ENCODE measurements at places on chromosomes 12 and 14.

GRCh38 chr14:92513204-92513965 is at the start of gene RIN3:
TSS of gene RIN3 (plus strand) at chr14:92513781. CDS start at chr14:92513933, 152 bp downstream.
- no peak for DNase-seq

GRCh38 chr14:68513137-68513536 is 279.7 kb downstream of the ZFP36L1 start:
- no peak for DNase-seq

DNA sequence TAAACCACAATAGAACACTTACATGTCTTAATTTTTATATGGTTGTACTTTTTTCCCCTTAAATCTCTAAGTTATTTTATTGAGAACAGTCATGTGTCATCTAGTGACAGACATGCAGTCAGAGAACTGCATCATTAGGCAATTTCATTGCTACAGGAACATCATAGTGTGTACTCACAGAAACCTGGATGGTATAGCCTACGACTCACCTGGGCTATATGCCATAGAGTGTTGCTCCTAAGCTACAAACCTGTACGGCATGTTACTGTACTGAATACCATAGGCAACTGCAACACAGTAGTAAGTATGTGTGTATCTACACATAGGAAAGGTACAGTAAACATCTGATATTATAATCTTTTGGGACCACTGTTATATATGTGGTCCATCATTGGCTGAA is 557.6 kb downstream of the PRKD1 start:
- DNase-seq: no peak

GRCh38 chr12:13472690-13473089 is 276.2 kb downstream of the EMP1 start:
- DNase-seq: no peak

GRCh38 chr14:54722791-54723432 is 156.0 kb downstream of the SAMD4A start:
- DNase-seq: no peak

DNA sequence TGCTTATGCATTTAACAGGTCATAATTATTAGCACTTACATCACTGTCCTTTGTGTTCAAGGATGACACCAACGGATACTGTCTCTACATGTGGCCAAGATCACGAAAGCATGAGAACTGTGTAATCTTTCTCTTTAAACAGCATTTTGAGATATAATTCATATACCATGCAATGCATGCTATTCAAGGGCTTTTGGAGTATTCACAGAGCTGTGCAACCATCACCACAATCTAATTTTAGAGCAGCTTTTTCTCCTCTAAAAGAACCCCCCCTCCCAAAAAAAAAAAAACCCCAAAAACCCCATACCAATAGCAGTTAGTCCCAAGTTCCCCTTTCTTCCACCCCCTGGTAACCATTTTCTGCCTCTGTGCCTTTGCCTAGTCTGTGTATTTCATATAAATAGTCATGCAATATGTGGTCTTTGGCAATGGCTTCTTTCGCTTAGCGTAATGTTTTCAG is 60.6 kb downstream of the SPRING1 start:
- DNase-seq: no peak

DNA sequence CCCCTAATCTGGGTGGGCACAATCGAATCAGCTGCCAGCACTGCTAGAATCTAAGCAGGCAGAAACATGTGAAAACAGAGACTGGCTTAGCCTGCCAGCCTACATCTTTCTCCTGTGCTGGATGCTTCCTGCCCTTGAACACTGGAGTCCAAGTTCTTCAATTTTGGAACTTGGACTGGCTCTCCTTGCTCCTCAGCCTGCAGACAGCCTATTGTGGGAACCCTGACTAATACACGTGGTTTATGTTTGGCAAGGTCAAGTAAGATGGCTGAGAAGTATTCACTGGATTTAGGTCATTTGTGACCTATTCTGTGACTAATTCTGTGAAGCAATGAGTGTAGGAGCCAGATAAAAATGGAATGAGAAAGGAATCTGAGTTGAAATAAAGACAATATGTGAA is 11.0 kb downstream of the GPR135 start:
- no peak for DNase-seq

DNA sequence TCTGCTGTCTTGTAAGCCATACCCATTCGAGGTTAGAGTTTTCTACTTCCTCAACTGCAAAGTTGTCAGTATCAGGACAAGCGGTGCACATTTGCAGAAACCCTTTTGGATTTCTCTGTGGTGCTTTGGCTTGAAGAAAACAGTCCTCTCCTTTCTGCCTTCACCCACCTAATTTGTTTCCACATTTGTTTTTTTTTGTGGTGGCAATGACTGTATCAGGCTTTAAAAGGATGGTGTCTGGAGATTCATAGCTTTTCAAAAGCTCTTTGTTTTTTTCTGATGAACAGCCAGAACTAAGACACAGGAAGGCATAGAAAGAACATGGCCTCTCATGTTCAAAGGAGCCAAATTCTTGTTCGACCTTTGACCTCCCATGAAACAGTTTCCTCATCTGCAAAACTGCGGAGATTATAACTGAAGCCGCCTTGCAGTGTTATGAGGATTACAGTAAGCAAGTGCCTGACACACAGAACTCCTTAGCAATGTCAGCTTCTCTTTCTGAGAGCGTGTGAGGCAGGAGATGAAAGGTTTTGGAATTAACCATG is 270.6 kb upstream of the TBX3 start:
- DNase-seq: no peak

DNA sequence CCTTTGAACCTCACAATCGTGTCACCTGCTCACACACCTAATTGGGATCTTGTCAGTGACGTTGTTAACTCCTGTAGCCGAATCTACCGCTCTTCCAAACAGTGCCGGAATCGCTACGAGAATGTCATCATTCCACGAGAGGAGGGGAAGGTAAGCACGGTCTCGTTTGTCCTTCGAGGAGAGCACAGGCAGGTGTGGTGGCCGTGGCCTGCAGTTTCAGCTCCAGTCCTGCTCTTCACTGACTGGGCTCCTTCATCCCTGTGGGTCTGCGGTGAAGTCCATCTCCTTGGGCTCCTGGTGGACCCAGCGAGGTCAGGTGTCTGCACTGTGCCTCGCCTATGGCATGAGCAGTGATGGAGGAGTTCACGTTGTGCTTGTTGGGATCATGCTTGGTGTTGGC is 96.0 kb downstream of the EP400 start:
- no peak for DNase-seq

GRCh38 chr12:80513211-80513610 is 69.2 kb downstream of the PTPRQ start:
- DNase-seq: no peak

- DNase-seq: no peak
Measured at GRCh38 chr12:68447797-68448260, 115.7 kb upstream of the MDM1 start.

- no peak for DNase-seq
Measured at GRCh38 chr14:93201155-93201704, 5.6 kb downstream of the GON7 start.

DNA sequence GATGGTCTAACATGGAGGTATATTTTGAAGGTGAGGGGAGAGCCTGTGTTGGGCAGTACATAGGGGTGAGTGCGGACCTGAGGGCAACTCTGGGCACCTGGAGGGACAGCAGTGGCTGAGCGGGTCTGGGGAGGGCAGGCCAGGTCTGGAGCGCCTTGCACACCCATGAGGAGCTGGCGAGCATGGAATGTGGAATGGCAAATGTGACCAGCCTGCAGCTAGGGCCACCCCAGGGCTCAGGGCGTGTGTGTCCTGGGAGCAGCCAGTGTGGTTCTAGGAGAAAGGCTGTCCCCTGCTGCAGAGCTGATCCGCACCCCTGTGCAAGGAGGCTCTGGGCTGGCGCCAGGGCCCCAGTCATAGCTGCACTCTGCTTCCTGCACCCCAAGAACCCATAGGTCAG is 24.5 kb downstream of the BCL7A start:
- DNase-seq: no peak

DNA sequence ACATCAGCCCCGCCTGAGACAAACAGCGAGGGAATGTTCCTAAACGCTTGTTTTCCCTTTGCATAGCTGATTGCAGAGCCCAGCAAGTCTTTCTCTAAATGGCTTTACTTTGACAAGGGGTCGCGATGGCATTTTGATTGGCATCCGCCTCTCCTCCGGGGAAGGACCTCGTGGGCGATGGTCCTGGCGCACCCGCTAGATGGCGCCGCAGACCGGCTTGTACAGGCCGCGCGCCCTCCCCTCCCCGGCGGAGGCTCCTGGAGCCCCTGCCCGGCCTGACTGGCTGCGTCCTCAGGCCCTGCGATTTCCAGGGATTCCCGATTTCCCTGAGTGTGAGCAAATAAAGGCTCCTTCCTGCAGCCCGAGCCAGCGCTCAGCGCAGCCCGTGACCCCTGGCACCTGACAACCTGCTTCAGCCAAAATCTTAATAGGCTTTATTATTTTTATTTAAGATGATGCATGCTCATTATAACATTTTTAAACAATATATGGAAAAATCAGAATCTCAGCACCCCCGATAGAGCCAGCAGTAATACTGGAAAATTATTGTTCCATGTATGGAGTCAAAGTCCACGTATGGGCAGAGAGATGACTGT is 468.3 kb downstream of the AACS start:
- DNase-seq: peak; percentile 7

GRCh38 chr12:117587631-117588287 is 226.3 kb upstream of the NOS1 start:
- peak; percentile 3 for DNase-seq

GRCh38 chr14:59244581-59244980 is 56.1 kb downstream of the DAAM1 start:
- peak; percentile 51 for DNase-seq

- no peak for DNase-seq
Measured at GRCh38 chr12:47838286-47838931, 18.7 kb upstream of the HDAC7 start.

- DNase-seq: no peak
Measured at GRCh38 chr12:45959728-45960127, 30.6 kb downstream of the SCAF11 start.

DNA sequence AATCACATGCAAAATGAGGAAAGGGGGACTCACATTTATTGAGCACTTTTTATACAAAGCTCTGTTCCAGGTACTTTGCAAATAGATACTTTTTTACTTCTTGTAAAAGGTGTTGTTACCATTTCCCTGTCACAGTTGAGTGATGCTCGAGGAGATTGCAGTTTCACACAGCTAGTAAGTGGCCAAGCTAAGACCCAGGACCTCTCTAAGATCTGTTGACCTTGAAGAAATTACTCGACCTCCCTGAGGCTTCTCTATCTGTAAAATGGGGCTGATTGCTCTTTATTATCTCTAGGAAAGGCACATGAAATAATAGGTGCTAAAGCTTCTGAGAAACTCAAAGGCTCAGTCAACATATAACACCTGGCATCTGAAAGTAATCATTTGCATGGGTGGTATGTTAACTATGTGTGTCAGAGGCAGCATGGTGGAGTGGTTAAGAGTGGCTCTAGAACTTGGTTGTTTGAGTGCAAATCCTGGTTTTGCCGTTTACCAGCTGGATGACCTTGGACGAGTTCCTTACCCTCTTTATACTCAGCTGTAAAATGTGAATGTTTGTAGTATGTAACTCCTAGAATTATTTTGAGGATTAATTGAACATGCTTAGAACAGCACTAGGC is 41.5 kb downstream of the IFT81 start:
- no peak for DNase-seq

GRCh38 chr14:65193916-65194590 is 91.7 kb upstream of the MAX start:
- no peak for DNase-seq

GRCh38 chr14:67413806-67414769 is 2.1 kb upstream of the PLEK2 start:
- DNase-seq: no peak

- DNase-seq: no peak
Measured at GRCh38 chr12:2638273-2639019, 156.3 kb upstream of the FKBP4 start.

- no peak for DNase-seq
Measured at GRCh38 chr12:18071336-18071735, 18.7 kb downstream of the RERGL start.

DNA sequence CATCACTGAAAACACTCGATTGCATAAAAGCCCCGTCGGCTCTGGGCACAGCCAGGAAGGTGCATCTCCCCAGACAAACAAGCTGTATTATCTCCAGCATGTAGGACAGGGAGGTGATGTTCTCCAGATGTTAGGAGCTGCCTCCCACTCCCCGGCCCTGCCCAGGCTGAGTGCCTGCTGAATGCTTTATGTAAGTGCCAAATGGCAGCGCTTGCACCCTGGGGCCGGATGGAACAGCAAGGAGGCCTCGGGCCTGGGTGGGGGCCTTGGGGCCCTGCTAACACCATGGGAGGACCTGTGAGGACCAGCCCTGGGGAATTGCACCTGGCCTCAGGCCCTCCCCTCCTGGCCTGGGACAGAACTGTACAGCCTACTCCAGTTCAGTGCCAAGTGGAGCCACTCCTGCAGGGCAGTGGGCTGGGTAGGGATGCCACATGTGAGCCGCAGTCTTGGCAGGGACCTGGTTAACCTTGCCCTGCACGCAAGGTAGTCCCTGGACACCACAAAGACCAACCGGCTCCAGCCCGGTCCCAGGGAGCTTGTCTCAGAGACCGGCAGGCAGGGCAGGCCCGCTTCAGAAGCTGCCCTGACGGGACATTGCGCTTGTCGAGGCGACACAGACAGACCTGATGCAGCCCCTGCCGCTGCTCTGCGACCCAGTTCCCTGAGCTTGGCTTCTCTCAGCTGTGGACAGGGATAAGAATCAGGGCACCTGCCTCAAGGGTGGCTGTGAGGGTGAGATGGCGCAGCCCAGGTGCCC is 35.3 kb upstream of the PPP1R13B start:
- no peak for DNase-seq

GRCh38 chr12:94819011-94819410 is 168.7 kb upstream of the TMCC3 start:
- DNase-seq: no peak

GRCh38 chr12:64876388-64877071 is 52.1 kb downstream of the TBC1D30 start:
- DNase-seq: no peak

DNA sequence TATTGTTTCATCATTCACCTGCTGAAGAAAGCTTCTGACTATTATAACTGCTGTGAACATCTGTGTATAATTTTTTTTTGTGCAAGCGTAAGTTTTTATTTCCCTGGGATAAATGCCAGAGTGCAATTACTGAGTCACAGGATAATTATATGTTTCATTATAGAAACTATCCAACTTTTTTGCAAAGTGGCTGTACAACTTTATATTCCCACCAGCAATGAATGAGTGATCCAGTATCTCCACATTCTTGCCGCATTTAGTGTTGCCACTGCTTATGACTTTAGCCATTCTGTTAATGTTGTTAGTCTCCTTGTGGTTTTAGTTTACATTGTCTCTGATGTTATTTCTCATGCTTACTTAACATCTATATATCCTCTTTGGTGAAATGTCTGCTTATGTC is 88.1 kb upstream of the CCDC175 start:
- no peak for DNase-seq

DNA sequence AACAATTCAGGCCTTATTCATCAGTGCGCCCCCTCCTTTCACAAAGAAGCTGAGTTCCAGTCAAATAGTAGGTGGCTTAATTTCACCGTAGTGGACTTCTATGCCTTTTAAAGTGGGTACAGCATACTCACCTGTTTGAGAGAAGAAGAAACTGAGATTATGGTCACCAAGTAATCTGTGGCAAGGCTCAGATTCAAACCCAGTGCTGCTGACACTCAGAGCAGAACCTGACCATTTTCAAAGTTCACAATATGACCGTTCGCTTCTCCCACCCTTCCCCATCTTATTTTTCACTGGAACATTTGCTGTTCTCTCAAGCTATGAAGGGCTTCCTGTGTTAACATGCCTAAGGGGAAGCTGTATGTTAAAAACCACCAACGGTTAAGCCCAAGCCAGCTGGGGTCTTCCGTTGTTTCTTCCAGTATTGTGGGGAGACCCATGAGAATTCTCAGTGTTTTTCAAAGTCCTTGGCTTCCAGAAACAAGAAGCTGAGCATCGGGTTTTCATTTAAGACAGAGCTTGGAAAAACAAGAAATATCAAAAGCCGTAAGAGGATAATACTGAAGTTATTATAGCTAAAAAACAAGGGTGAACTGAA is 6.1 kb upstream of the PSMA6 start:
- no peak for DNase-seq

All from DMS153 (cell line).